Stimulated activated CD8-positive, alpha-beta memory T cell treated with anti-CD3 and anti-CD28 coated beads, Interleukin-12 subunit alpha, Interleukin-12 subunit beta, amount 100 ng/mL, for 1 hour (primary cell): ENCODE measurements at places on chromosomes 12 and 14.

GRCh38 chr12:39033782-39034181 lies 128.4 kb upstream of the CPNE8 start:
- no peak for DNase-seq

- DNase-seq = no peak
These were observed 579.4 kb downstream of the ALG10 start for GRCh38 chr12:34601689-34602088.

- no peak for DNase-seq
These were observed 140.3 kb downstream of the SLC38A6 start for GRCh38 chr14:61121355-61121787.

DNA sequence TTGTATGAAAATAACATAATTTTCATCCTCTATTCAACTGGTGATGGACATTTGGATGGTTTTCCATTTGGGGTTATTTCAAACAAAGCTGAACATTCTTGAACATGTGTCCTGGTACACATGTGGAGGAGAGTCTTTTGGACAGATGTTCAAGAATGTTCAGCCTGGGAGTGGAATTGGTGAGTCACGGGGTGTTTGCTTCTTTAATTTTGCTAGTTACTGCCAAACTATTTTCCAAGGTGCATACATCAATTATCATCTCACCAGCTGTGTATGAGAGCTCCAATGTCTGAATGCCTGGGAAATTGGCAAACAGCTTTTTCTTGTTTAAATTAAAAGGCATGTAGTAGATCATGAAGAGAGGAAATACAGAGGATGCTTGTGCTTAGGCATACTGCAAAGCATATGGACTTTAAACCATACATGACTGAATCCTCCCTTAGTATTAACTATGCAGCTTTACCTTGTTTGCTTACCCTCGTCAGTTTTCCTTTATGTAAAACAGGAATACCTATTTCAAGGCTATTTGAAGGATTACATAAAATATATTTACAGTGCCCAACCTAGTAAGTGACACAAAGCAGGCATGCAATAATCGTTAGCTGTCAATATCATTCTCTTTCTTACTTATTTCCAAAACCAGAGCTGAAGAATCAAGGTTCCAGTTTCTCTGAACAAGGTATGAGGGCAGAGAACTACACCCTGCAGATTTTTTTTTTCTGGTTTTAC lies 152.1 kb downstream of the ITPR2 start:
- no peak for DNase-seq

DNA sequence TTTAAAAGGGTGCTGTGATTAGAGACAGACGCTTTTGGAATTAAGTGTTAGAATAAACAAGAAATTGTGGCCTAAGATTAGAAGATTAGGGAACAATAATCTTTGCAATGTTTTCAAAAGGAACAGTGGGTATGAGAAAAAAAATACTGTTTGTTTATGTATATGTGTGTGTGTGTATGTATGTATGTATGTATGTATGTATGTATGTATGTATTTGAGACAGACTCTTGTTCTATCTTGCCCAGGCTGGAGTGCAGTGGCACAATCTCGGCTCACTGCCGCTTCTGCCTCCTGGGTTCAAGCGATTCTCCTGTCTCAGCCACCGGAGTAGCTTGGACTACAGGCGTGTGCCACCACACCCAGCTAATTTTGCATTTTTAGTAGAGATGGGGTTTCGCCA lies 81.6 kb downstream of the TRAFD1 start:
- no peak for DNase-seq
